ENCODE measurements at places on chromosomes 5 and 9.

DNA sequence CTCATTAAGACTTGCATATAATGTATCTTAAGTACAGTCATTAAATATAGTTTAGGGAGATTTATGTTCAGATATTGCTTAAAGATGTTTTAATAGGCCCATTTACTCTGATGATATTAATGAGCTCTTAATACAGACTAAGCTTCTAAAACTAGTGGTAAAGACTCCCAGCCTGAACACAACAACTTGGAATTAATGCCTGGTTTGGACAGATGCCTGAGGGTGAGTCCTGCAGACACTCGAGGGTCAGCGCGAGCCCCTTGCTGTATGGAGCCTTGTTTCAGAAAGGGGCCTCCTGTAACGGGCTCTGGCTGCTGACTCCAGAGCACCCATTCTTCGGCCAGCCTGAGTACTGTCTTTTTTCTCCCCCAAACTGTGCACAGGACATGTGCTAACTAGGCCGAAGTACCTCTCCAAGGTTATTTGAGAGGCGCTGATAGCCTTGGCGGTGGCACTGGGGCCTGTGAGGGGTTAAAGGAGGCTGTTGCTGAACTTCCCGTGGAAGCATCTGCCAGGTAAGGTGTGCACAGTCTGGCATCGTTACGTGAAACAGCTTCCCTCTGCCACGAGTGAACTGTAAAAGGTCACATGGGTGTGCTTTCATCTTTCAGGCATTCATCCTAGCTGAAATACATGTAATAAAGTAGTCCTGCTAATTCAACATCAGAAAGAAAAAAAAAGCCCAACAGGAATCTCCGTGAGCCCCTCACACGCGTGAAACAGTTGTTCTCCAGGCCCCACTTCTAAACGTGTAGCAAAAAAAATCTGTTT lies 113.4 kb downstream of the MVB12B start:
- no peak for DNase-seq

DNA sequence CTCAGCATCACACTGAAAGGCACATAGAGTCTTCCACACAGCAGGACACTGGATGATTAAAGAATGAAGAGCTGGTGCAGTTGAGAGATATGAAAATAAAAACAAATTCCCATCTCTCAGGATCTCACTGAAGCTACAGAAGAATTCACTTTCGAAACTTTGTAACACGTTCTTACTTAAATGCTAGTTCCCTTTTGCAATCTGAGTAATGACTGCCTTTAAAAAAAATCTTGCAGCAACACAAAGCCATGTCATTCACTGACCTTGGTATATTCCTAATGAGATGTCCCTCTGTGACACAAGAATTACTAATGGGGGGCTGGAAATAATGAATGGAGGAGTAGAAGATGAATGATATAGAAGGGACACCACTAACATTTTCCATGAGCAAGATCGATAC lies 201.8 kb downstream of the GLIS3 start:
- no peak for DNase-seq

- DNase-seq = no peak
Observed at GRCh38 chr5:50975840-50976239, 309.4 kb downstream of the PARP8 start.

DNA sequence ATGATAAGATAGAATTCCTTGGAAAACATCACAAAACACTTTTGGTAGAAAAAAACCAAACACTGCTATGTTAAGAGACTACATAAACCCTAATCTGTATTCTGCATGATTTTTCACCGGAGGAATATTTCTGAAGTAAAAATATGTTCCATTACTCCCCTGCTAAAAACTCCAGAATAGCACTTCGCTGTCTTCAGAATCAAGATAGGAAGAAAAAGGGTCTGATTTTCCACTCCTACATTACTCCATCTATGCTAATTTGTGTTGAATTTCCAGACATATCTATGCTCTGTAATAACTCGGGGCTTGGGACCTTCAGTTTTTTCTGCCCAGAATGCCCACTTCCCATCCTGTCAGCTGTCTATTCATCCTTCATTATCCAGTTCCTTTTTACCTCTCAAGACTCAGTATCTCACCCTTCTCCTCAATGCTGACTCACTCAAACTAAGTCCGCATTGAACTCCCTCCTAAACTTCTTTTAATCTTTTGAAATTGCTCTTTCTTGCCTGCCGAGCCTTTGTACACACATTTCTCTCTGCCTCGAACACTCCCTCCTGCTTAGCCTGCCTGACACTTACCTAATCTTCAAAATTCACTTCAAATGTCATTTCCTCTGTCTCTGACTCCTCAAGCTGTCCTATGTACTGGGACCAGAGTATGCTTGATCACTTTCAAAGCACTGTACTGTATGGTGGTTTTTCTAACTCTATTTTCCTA lies 171.0 kb downstream of the ARRDC3 start:
- no peak for DNase-seq

Data from right renal cortex interstitium (tissue), 3 donors.